Posterior vena cava (tissue), 2 donors: ENCODE measurements at places on chromosomes 1 and 21.
A peak's percentile ranks its signal among the peaks of the same experiment; 100 is the strongest.

GRCh38 chr1:178323067-178323466, 173.7 kb downstream of the CLEC20A start:
- no peak for DNase-seq

DNA sequence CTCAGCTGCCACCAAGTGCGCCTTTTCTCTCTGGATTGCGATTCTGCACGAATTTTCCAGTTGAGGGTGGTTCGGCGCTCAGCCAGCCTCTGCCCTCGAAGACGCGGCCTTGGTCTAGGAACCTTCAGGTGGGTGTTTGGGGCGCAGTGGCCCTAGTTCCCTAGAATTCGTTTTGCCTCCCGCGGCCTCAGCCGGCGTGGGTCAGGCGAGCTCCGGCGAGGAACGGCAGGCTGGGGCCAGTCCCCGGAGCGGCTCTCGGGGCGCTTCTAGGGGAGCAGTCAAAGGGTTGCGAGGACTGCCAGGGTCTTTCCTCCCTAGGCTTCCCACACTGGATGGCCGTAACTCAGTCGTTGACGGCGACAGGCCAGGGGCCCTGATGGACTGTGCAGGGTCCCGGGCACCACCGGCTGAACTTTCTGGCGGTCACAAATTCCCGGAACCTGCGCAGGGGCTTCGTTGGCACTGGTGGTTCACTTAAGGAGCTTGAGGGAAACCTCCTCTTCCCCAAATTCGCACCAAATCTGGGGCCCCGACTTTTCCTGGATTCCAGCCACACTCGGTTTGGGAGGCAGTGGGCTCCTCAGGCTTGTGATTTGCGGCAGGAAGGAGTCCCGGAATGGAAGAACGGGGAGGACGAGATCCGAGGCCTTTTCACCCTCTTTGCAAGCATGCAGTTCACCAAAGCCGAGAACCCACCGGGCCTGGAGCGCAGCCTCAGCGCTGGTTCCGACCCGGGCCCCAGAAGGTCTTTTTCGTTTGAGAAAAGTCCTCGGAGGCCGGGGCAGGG, 1.2 kb downstream of the DMBX1 start:
- DNase-seq = peak; percentile 69

DNA sequence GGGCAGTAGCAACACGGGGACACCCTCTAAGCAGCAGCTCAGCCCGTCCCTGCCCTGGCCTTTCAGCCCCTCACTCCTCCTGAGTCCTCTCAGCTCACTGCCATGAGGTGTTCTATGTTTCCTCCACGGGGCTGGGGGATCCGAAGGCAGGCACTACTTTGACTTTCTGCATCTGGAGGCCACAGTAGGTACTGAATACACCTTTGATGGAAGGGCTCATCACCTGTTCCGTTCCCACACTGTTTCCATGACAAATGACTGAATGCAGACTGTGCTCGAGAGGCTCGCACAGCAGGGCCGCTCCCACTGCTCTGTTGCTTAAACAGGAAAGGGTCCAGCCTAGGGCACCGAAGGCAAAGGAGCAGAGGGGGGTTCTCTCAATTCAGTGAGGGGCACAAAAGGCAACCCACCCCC, 77.6 kb upstream of the DNAH14 start:
- DNase-seq = no peak

DNA sequence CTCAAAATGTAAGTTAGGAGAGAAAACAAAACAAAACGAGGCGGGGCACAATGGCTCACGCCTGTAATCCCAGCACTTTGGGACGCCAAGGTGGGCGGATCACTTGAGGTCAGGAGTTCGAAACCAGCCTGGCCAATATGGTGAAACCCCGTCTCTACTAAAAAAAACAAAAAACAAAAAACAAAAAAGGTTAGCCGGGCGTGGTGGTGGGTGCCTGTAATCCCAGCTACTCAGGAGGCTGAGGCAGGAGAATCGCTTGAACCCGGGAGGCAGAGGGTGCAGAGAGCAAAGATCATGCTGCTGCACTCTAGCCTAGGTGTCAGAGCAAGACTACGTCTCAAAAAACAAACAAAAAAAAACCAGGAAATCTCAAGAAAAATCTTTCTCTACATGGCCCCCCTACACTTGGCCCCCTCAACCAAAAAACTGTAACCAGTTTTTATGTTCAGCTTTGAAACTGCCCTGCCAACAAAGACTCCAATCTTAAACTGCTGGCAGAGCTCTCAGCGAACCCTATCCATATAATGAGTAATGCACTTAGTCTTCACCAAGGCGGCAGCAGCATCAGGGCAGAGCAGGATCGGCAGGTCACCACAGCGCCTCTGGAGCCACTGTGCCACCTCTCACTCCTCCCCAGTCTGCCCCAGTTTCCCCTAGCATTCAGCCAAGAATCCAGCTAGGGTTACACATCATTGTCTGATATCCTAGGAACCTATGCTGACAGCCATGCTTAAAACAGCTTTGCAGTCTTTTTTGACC, 71.7 kb downstream of the JAK1 start:
- no peak for DNase-seq

DNA sequence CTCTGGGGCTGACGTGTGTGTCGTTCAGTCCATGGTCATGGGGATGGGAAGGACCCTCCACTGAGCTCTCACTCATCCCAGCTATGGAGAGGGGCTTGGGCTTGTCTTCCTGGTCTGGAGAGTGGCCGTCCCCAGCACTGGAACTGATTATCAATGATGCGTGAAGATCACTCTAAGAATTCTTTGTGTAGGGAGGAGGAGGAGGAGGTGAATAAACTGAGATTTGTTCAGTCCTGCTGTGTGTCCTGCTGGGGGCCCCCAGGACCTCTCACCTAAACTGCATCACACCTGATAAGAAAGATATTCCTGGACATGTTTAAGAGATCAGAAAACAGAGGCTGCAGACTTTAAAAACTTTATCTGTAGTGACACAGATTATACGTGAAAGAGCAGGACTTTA, 21.2 kb downstream of the RHOU start:
- no peak for DNase-seq

- no peak for DNase-seq
Measured at GRCh38 chr1:227270554-227270953, 47.7 kb downstream of the CDC42BPA start.
